Activated CD4-positive, alpha-beta T cell treated with anti-CD3 and anti-CD28 coated beads, Interleukin-2, amount 50 U/mL, for 1 hour (primary cell): ENCODE measurements at places on chromosomes 7 and 10.

- no peak for DNase-seq
Observed at GRCh38 chr10:45408421-45409319, 34.7 kb downstream of the ALOX5 start.

- no peak for DNase-seq
Observed at GRCh38 chr10:110275128-110275729, 29.5 kb downstream of the SMNDC1 start.

DNA sequence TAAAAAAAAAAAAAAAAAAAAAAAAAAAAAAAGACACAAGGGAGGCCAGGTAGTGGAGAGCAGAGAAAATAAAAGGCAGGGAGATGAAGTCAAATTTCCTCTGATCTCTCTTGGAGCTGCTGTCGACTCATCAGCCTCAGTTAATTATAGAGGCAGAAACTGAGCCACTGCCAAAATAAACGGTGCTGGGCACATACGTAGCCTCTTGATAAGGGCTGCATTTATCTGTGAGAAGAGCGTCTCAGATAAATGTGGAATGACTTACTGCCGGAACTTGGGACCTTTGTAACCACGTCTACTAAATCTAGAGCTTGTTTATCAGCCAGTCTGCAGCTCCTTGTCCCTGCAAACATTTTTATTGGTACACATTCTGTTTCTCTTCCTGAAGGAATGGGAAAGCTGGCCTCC, 162.3 kb downstream of the BAMBI start:
- no peak for DNase-seq

- peak; percentile 88 for DNase-seq
Observed at GRCh38 chr7:3300651-3301448, at the start of gene SDK1. Gene SDK1, plus strand, starts transcription at chr7:3301252. Its CDS starts 335 bp downstream, at chr7:3301587.

- DNase-seq = no peak
Observed at GRCh38 chr10:98135222-98135899, 904 bp downstream of the R3HCC1L start.

DNA sequence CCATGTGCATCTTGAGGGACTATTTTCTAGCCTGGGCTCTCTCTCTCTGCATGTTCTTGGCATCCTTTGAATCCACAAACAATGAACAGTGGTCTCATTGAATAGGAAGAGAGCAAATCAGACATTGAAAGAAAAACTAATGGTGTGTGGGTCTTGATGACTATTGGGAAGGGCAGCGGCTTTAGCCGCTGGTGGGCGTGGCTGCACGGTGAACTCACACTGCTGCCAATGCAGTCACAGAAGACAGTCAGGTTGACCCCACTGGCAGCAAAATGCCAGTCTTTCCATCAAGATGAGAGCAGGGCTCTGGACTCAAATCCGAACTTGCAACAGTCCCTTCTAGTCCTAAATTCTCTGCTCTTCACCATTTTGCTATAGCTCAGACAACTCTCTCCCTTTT, 91.0 kb downstream of the ADARB2 start:
- no peak for DNase-seq

DNA sequence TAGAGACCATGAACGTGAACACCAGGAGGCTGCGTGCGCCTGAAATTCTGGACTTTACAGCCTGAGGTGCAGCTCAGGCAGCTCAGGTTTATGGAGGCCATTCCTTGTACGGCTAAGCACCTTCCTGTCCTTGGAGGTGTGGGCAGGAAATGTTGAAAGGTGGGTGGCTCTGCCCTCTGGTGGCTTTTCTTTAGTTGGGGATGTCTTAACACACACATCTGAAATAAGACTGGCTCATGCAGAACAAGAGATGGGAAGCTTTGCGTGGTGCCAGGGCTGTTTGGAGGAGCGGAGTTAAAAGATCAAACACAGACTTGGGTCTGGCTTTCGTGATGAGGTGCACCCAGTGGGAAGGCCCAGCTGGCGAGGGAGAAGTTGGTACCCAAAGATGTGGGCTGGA, 64.1 kb downstream of the DOCK1 start:
- DNase-seq = no peak

DNA sequence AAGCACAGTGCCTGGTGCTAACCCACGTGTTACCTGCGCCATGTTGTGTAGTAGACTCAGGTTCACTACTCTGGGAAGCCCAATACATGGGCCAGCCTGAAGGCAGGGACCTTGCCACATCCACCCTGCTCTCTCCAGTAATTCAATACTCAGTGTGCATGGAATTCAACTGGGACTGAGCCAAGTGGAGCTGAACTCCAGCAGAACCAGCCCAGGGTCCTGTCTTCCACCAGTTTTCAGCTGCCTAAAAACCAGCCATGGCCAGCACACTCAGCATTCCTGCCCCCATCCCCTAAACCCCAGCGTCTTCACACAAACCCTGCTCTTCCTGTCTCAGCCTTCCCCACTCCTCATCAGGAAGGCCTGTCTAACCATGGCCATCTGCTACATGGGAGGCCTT, 15.4 kb downstream of the FGF8 start:
- DNase-seq = no peak

GRCh38 chr7:92880212-92881090, 44.1 kb upstream of the CDK6 start:
- DNase-seq = no peak

DNA sequence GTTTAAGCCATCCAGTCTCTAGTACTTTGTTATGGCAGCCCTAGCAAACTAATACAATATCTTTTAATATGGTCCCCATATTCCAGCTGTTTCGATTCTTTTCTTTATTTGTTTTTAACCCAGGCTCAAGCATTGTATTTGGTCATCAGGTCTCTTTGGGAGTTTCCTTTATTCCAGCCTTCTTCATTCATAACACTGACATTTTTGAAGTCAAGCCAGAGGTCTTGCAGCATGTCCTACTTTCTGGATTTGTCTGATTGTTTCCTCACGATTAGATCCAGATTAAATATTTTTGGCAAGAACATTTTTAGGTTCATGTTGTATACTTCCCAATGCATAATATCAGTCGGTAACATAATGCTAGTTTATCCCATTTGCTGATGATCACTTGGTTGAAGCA, 11.8 kb downstream of the SLC25A13 start:
- no peak for DNase-seq

DNA sequence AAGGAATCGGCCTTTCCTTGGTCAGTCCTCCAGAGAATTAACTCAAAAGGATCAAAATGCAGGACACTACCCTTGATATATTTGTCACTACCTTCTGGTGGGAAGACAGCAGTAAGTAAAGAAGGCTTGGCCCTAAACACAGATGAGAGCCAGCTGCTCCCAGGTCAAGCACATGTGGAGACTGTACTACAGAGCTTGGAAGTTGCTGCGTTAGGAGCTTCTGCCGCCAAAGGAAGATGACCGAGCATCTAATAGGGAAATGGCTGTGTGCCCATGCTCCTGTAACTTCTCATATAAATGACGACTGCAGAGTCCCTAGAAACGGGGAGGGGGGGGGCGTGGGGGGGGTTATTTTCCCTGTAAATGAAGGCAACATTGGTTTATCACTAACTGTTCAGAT, 59.0 kb downstream of the PODXL start:
- no peak for DNase-seq
